Stimulated activated CD4-positive, alpha-beta T cell treated with anti-CD3 and anti-CD28 coated beads, Interleukin-1b, Interleukin-23, amount 100 ng/mL, for 1 hour (primary cell): ENCODE measurements at places on chromosomes 2 and 18.

GRCh38 chr2:64996871-64997307 is 7.7 kb downstream of the SLC1A4 start:
- no peak for DNase-seq

DNA sequence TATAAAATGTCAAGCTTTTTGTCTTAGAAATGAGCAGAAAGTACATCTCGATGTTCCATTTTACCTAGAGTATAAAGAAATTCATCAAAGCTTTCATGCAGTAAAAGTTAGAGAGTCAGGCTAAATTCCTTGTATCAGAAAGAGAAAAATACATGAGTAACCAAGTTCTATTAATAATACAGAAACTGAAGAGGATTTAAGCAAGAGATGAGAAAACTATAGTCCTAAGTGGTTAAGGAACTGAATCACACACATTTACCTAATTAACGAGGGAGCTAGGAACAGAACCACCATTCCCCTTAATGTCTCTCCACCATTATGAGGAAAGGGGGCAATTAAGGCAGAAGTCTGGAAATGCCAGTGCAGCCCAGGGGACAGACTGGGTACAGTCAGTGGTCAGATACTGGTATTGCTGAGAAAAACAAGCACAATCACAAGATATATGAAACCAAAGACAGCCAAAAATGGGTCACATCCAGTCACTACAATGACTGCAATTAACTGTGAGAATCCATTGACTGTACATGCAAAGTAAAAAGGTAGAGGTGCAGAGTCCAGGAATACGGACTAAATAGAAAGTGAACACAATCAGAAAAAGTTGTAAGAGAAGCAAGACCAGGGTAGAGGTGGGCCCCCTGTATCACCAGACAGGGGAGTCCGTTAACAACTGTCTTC is 23.9 kb downstream of the MAP4K3 start:
- no peak for DNase-seq

DNA sequence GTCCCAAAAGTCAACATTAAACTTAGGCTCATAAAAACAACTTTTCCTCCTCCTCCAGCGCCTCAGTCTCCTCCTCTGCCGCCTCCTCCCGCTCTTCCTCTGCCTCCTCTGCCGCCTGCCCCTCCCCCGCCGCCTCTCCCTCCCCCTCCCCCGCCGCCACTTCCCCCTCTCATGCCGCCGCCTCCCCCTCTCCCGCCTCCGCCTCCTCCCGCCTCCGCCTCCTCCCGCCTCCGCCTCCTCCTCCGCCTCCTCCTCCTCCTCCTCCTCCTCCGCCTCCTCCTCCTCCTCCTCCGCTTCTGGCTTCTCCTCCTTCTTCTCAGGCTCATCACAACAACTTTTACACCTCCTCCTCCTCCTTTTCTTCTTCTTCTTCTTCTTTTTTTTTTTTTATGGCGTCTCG is 599.9 kb downstream of the TMEM182 start:
- no peak for DNase-seq

DNA sequence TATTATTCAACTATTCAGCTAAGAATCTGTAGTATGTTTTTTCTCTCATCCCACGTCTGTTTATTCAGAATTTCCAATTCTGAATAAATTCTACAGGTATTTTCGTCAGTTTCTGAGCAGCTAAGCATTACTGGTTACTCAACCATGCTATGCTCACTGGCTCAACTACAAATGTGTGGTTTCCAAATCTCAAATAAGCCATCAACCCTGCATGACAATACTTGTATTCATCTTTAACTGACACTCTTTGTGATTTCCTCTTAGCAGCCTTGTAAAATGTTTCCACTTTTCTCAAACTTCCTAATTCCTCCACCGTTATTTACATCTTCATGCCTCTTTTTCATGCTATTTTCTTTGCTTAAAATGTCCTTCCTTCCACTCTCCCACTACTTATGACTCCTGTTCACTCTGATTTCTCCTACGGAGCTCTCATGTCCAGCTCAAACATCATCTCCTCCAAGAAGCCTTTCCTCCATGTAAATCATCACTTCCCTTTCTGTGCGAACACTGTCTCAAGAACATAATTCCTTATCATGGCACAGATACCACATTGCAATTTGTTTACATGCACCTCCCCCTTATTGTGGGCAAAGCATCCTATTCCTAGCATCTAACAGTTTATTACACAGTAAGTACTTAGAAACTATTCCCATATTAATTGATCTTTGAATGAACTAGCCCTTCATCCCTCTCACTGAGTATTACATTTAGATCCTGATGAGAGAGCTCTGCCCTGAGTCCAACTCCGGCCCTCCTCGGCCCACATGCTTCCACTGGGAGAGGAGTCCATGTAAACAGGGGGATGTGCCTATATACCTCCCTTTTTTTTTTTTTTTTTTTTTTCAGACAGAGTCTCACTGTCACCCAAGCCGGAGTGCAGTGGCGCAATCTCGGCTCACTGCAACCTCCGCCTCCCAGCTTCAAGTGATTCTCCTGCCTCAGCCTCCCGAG is 10.5 kb downstream of the CCDC88A start:
- no peak for DNase-seq

DNA sequence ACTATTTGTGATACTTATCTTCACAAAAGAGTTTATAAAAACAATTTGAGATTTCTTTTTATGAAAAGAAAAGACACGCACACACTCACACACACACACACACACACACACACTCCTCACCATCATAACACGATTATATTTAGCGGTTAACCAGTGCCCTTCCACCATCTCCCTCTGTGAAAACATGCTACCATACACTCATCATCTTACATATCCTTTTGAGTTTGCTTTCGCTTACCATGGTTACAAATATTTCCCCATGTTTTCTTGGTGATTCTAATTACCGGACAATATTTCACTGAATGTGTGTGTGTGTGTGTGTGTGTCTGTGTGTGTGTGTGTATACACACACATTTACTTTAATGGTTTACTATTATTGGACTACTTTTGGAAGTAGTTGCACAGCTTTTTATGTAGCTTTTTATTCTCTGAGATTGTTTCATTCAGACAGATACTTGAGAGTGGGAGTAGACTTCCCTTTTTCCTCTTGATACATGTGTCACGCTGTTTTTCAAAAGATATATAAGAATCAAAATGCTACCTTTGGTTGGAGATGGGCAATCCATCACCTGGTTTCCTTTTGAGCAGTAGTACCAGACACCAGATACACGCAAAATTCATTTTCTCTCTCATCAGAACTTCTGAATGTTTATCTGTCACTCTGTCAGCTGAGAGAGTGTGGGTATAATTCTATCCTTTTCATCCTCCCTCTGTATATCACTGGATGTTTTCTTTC is 138.1 kb downstream of the SETBP1 start:
- no peak for DNase-seq

- DNase-seq, result no peak
These were observed 553.9 kb downstream of the ADCYAP1 start for GRCh38 chr18:1458547-1458946.

DNA sequence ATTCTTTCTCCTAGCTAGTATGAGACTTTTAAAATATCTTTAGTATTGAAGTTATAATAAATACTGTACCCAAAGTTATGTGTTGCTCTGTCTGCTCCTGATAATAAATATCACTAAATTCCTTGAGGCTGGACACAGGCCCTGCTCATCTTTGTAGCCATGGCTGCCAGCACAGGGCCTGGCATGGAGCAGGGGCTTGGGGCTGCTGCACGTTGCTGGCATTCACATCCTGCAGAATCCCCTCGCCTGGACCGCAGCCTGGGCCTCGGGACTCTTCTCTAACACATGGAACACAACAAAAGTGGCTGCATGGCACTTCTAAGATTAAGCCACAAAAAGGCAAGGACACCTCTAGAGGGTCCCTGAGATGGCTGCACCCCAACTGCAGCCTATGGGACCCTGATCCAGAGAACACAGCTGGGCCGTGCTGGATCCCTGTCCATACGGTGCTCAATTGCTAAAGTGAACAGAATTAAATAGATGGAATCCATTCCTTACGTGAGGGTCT is 477.5 kb upstream of the MYT1L start:
- no peak for DNase-seq

DNA sequence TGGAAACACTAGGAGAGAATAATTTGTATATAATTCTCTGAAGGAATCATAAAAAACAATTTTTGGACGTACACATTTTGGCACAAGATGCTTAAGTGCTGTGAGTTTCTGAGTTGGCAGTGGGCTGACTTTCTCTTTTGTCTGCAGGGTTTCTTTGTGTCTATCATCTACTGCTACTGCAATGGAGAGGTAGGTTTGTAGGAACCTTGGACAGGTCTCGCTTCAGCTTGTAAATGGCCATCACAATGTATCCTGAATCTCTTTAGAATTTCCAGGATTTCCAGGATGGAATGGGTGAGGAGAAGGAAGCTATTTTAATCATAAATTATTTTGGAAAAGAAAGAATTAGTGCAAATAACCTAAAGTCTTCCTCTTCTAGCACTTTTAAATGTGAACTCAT is 83.9 kb downstream of the PTH2R start:
- DNase-seq, result no peak

- no peak for DNase-seq
These were observed 42.1 kb upstream of the GLS start for GRCh38 chr2:190838492-190838910.

GRCh38 chr18:34461266-34461665 is 236.6 kb upstream of the NOL4 start:
- DNase-seq, result no peak

DNA sequence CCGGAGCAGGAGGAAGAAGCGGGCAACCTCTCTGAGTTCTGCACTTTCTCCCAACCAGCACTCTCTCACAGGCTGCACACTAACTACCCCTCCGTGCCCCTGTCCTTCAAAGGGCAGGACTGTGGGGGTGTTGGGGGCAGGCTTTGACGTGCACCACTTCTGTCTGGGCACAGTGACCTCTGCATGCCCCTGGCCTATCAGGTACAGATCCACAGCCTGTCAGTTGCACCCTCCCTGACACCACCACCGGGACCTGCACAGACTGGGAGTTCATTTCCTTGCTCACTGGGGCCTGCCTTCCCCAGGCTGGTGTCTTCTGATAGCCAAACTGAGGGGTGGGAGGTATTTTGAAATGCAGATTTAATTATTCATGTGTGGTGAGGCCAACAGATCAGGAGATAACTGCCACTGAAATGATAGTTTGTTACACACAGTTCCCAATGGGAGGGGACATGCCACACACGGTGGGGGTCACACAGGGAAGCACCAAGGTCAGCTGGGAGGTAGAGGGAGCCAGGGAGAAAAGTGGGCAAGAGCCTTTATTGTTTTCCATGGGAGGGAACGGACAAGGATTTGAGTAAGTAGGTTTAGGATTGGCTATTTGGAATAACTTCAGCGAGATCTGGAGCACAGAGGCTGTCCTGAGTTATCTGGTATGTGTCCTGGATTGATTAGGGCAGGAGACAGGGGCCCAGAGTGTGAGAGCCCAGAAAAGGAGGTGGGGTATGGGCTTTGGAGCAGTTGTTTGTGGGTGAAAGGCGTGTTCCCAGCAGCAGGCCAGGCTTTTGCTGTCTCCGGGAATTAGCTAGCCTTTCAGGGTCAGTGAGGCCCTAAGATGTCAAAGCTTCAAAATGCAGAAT is 251.6 kb downstream of the AFF3 start:
- DNase-seq, result no peak

DNA sequence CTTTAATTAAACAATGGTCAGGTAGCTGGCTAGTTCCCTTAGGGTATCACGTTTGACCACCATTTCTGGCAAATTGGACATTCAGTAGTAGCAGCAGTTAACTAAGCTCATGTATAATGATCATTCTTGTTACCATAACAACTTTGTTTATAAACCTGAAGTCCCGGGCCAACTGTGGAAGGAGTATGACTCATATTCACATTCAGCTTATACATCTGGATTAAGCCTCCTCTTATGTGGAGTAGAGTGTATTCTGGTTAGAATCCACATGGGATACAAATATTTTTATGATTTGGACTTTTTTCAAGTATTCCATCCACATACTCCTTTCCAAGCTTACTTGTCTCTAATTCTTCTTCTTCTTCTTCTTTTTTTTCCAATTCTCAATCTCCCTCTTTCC is 70.3 kb upstream of the ZSWIM2 start:
- no peak for DNase-seq

GRCh38 chr2:24012521-24013188 is 2.8 kb downstream of the MFSD2B start:
- DNase-seq, result no peak

DNA sequence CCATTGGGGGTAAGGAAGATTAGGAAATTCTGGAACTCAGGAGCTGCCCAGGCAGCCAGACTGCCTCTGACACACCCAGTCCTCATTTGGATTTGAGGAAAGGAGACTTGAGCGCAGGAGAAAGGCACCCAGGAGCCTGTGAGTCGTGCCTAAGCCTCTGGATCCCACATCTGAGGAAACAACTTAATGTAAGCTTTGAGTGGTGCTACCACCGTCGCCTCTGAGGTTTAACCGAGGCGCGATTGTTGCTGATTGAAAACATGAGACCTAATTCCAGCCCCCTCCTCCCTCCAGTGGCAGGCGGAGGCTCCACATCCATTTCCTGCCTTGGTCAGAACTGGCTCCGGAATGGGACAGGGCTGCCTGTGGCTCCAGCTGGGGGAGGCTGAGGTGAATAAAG is 176.7 kb upstream of the PKDCC start:
- no peak for DNase-seq

- no peak for DNase-seq
These were observed 370.8 kb downstream of the DSEL start for GRCh38 chr18:67145586-67146292.
